NCI-H1105 (cell line): ENCODE measurements at places on chromosomes 6 and 20.

DNA sequence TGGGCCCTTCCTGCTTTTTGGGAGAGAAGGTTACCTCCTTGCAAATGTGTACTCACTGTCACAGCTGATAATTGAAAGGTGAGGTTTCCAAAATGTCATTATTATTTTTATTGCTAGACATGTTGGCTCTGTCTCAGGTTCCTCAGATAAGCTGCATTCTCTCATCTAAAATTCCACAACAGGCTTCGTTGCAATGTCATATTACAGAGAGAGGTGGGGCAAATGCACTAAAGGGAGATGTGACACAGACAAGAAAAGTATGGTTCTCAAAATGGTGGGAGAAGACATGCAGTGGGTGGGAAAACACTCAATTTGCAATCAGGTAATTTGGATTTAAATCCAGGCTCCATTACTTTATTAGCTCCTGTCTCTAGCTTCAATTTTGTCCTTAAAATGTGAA, 256.4 kb upstream of the POU3F2 start:
- DNase-seq: no peak

DNA sequence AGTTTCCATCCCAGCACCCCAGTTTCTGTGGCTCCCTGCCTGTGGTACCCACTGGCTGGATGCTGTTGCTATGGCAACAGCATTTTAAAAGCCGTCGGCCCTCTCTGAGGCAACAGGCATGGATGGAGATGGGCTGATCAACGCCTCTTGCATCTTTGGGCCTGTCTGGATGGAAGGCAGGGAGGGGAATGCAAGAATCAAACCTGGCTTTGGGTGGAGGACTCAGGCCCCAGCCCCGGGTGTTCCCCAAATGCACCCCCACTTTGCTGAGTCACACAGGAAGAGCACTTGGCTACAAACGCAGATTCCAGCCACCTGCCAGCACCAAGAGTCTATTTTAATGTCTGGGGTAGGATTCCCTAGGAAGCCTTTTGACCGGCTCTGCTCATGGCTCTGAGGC, 45.7 kb upstream of the TGM2 start:
- DNase-seq: no peak

DNA sequence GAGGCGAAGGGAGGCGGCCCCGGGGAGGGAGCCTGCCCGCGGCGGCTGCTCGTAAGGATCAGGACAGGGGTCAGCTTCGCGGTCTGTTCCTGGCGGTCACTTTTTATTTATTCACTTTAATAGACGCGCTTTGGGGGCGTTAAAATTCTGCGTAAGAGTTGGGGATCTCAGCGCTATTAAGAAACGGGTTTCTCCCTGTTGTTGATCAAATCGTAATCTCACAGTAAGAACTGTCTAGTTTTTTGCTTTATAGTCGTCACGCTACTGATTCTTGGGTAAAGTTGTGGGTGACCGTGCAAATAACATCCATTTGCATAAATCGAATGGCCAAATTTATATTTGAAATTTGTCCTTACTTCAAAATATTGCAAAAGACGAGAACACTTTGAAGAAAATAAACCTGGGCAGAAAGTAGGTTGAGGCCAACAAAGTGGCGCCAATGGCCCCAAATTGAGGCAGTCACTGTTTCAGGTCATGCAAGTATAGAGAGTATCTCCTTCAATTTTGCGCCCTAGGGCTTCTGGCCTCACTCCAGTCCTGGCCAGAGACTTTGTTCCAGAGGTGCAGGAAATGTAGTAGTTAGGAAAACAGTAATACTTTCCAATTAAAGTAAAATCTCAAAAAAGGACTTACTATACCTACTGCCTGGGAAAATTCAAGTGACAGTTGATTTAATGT, 963 bp upstream of the RMND1 start:
- DNase-seq: peak; percentile 26

- no peak for DNase-seq
Observed at GRCh38 chr6:16487996-16488674, 249.7 kb downstream of the GMPR start.
